Liver (tissue), 10 donors: ENCODE measurements at places on chromosomes 1 and 21. TPM values are rescaled to one million over a fixed set of nuclear protein-coding genes. Genes with fewer than 3 reads are reported as not detected.
A peak's percentile ranks its signal among the peaks of the same experiment; 100 is the strongest.

DNA sequence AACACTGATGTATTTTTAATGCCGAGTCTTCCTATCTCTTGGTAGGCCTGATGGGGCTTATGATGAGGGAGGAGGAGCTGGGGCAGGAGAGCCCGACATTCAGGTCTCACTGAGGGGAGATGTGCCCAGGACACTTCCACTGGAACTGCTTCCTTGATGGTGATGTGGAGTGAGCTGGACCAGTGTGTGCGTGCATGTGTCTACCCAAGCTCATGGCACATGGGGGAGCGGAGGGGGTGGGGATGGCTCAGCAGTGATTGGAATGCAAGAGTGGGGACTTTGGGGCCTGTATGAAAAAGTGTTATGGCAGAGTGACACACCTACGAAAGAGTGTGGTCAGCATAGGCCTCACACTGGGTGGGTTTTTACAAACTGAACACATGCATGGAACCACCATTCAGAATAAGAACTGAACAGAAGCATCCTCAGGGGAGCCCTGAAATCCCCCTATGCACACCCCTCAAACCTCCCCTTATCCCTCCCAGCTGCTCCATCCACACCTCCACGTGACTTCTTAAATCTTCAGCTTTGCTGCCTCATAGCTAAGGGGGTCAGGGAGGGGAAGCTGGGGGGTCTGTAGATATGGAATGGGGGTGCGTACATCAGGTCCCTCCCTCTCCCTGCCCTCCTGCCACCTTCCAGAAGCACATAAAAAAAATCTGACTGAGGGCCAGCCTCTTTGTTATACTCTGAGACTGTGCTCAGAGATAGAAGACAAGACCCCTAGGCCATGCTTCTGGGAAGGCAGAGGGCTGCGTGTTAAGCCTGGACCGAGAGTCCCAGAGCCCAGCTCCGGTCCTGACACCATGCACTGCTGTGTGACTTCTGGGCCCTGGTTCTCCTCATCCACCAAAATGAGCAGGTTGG lies 11.6 kb downstream of the IL6R start:
- no peak for DNase-seq

DNA sequence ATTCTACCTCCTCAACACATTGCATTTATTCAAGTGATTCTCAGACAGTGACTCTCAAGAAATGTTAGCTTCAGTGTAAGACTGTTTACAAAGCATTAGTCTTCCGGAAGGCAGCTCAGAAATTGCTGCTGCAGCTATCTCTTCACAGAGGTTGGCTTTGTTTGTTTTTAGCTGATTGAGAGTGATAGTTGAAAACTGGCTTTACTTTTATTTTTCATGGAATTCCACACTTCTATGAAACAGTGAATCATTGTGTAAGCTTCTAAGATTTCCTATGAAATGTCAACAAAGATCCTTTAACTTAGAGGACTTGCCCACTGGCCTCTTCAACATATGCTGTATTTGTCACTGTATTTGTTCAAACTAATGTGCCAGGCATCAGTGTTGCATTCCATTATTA lies 121.3 kb downstream of the TNNI3K start:
- no peak for DNase-seq

GRCh38 chr1:183273300-183273699 lies 87.2 kb downstream of the LAMC2 start:
- DNase-seq = no peak

DNA sequence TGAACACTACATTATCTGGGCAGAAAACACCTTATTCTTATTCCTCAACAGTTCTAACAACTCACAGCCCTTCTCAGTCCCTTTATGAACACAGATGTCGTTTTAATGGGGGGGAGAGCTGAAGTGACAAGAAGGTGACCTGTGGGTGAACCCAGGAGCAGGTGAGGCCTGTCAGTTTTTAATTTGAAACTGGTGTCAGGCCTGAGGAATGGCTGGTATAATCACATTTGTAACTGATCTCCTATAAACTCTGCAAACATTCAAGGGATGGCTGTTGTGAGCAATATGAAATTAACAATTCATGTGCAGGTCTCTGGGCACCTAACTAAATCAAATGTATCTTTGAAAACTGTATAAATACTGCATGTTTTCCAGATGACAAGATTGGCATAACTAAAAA lies 362.1 kb upstream of the NR5A2 start:
- no peak for DNase-seq

DNA sequence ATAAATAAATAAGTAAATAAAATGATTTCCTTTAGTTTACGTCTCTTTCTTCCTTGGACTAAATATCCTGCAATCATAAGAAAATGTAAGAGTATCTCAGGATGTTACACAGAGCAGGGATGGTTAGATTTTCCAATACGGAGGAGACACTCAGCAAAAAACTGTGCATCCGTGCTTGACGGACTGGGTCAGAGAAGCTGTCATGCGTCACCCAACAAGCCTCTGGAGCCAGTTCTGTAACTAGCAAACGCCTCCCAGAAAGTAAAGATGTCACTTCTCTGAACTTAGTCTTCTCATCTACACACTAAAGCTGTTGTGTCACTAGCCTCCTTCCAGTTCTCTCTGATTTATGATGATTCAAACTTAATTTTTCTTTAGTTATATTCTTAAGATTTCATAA lies 3.4 kb downstream of the CFHR4 start:
- DNase-seq = no peak

GRCh38 chr1:245604979-245605378 lies 450.2 kb downstream of the KIF26B start:
- DNase-seq = no peak

GRCh38 chr1:220991506-220991905 lies 112.3 kb downstream of the HLX start:
- DNase-seq = no peak

DNA sequence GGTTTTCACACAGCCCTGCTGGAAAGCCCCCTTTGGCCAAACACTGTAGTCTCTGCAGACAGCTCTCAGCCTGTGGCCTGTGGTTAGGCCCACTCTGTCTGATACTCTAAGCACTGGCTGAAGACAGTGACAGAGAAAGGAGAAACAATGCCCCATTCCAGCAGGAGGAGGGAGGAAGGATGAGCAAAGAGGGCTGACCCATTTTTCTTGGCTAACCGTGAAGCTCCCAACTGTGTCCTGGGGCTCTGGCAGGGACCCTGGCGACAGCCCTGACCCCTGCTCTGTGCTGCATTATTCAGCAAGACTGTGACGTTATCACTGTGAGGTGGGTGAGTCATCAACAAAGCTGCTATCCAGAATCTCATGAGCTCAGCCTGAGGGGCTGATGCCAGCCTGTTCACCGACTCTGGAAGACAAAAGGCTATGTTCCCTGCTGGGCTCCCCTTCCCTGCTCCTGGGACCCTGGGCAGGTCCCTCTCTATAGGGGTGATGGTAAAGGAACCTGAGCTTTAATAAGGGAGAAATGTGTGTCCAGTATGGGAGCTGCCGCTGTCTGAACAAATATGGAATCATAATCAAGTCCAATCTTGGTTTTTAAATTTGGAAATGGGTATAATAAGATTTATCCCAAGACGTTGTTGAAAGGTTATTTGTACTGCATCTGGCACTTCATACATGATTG lies 107.0 kb downstream of the RHOU start:
- DNase-seq = no peak

GRCh38 chr1:87620807-87621206 lies 292.1 kb downstream of the LMO4 start:
- DNase-seq = no peak

DNA sequence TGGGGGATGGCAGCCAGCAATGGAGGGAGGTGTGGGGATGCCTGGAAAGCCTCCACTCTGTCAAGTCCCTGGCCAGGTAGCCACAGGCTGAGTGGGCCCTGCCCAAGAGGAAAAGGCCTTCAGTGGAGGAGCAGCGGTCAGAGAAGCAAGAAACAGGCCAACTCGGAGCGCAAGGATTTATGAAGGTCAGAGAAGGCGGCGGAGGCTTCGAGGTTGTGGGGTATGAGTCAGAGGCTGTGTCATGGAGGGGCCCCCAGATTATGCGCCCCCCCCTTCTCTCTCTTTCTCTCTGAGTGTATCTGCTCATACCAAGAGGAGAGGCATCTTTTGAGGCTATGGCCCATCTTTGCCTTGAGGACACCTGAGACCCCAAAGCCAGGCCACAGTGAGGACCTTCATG lies 99.5 kb downstream of the CASZ1 start:
- no peak for DNase-seq

GRCh38 chr1:55127827-55128343 lies 87.3 kb downstream of the USP24 start:
- no peak for DNase-seq

DNA sequence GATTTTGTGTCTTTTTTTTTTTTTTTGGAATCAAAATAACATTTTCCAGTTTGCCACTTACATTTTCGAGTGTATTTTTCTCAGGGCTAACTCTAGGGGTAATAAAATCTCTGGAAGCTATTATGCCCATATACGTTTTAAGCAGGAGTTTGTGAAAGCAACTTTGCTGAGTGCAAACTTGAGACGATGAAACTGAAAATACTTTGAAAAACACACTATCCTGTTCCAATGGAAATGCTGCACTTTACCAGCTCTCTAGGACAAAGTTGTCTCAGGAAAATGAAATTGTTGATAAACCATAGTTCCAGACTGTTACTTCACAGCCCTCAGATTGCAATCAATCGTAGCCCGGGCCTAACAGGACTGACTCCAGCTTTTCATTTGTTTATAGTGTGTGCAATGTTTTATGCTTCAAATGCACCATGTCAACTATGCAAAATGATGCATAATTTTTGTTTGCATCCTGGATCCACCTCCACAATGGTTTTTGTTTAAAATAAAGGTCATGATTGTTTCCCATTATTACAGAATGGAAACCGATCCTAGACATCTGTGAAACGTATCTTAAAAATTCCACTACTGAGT lies 220.6 kb upstream of the PKN2 start:
- DNase-seq = no peak

- no peak for DNase-seq
Observed at GRCh38 chr1:179251675-179252074, 22.2 kb upstream of the ABL2 start.

DNA sequence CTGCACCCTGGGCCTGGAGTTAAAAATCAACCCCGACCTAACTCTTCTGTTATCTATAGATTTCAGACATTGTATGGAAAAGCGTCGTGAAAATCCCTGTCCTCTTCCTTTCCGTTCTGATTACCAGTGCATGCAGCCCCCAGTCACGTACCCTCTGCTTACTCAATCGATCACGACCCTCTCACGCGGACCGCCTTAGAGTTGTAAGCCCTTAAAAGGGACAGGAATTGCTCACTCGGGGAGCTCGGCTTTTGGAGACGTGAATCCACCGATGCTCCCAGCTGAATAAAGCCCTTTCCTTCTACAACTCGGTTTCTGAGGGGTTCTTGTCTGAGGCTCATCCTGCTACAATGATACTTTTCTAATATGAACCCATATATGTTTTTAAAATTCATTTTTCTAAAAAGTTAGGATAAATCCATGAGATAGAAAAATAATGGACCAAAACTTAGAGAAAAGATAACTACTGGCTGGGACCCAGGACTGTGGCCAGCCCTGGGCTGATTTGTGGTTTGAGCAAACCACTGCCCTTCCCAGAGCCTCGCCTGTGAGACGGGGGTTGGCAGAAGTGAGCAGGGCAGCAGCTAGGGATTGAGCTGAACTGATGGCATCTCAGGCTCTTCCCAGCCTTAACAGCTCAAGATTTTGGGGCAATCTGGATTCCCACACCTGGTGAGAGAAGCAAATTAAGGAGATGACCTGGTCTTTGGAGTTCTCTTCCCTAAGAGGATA lies 5.0 kb downstream of the UQCRHL start:
- DNase-seq = no peak

DNA sequence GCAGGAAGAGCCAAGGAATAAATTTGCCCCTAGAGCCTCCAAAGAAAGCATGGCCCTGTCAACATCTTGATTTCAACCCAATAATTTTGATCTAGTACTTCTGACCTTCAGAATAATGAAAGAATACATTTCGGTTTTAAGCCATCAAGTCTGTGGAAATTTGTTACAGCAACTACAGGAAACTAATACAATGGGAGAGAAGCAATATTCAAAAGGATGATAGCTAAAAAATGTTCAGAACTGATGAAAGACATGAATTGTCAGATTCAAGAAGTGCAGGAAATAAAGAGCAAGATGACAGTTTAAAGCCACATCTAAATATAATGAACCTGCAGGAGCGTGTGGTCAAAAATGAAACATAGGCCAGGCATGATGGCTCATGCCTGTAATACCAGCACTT lies 24.8 kb upstream of the IFFO2 start:
- DNase-seq = no peak

DNA sequence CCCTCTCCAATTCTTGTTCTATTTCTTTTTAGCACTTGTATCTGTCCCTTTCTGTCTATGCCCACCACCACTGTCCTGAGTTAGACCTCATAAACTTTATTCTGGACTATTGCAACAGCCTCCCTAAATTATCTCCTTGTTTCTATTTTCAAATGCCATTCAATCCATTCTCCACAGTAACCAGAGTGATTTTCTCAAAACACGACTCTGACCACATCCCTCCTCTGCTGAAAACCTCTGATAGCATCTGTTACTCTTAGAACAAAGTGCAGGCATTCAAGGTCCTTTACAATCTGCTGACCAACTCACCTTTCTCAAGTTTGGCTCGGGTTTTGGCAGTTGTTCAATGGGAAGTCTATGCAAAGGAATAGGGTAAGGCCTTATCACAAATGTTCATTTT lies 22.8 kb upstream of the GPX7 start:
- no peak for DNase-seq

DNA sequence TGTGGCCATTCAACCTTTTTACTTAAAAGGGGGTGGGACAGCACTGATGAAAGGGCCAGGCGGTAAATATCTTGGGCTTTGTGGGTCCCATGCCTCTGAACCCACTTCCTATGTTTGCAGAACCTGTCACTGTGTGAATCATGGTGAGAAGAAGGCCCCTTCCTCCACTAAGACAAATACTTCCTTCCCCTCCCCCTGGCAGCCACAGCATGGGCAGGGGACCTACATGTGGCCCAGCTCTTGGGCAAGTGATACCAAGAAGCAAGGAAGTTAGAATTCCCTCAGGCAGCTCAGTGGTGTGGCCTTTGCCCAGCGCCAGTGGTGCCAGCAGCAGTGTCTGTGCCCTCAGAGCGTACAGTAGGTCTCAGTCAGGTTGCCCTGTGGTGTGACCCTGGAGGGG lies 168.6 kb downstream of the TRIM33 start:
- DNase-seq = no peak

DNA sequence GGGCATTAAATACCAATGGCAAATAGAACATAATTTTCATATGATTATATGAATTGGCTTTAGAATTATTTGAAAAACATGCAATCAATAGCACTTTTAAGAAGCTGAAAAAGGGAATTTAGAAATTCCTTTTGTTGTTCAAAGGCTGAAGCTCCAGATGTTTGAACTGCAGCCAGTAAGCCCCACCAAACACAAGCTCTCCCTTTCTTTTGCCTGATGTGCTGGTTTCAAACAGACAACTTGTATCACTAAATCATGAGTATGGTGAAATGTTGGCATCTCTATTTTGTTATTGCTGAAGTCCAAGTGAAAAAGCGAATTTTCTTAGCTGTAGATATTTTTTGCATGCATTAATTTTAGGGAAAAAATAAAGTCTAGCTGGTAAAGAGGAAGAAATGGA lies 27.5 kb upstream of the NCAM2 start:
- DNase-seq = no peak

- DNase-seq = peak; percentile 58
Observed at GRCh38 chr21:44792702-44793591, 8.7 kb downstream of the UBE2G2 start.

GRCh38 chr1:115059316-115059715 lies 29.7 kb downstream of the TSHB start:
- DNase-seq = no peak

Gene BATF3
- 1.0 TPM for total RNA-seq

Gene UTS2
- total RNA-seq = not detected

Gene LRRC53
- total RNA-seq = not detected

Gene DIO1
- 36.5 TPM for total RNA-seq

Gene ARMH1
- total RNA-seq = 20.3 TPM

Gene EVA1B
- 5.6 TPM for total RNA-seq

Gene NGF
- total RNA-seq = 1.0 TPM

Gene OR2W3
- 13.4 TPM for total RNA-seq
